Fibroblast of mammary gland (primary cell): ENCODE measurements at places on chromosomes 3 and 15.

DNA sequence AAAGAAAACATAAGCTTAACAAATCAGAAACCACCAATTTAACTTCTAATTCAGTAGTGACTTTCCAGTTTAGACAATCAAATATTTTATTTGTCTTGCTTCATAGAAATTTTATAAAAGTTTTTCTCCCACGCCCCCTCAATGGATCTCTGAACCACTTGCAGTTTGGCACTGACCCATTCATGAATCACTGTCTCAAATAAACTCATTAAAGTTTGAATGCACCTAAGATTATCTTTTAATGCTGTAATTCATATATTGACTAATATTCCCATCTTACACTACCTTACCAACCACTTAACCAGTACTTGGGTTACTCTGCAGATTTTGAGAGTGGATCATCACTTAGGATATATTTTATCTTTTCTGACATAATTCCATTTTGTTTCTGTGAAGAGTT lies 880.2 kb downstream of the OTOL1 start:
- DNase-seq: peak; percentile 40

DNA sequence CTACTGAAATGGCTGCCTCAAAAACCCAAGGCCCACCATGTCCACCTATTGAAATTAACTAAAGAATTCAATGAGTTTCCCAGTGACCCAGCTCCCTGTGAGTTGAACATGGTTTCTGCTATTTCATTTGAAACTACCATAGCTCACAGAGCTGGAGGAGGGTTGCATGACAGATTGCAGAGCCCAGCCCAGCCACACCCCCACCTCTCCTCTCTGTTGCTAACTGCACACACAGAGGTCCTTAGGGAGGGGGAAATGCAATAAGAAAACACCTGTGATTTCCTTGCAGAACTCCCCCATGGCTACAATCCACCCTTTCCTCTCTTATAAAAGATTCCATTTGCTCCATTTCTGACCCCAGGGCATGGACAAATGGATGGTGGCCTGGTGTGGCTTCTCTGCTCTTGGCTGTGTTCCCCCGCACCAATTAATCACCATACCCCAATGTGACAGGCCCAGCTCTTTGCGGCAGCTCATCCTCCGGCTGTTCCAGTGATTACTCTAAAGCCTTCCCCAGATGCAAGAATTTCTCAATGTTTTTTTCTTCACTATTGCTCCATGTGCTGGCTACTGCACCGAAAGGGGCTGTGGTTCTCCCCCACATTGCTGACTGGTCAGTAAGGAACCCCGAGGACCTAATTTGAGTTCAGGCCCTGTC lies 208.4 kb upstream of the KBTBD8 start:
- DNase-seq: no peak

DNA sequence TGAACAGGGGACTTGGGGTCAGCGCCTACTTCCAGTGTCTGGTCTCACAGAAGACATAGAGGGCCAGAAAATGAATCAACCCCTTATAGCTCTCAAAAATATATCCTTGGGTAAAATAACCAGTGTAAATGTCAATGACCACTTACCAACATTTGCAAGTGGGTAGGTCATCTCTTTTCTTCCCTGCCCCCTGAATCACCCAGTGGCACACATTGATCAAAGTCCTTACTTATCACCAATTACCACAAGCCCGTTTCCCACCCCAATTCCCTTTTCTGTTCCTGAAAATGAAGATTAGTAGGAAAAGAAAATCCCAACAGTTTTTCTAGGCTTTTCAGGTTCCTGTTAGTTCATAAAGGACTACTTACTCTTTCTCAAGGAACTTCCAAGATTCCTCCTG lies 70.5 kb upstream of the HEG1 start:
- DNase-seq: no peak

DNA sequence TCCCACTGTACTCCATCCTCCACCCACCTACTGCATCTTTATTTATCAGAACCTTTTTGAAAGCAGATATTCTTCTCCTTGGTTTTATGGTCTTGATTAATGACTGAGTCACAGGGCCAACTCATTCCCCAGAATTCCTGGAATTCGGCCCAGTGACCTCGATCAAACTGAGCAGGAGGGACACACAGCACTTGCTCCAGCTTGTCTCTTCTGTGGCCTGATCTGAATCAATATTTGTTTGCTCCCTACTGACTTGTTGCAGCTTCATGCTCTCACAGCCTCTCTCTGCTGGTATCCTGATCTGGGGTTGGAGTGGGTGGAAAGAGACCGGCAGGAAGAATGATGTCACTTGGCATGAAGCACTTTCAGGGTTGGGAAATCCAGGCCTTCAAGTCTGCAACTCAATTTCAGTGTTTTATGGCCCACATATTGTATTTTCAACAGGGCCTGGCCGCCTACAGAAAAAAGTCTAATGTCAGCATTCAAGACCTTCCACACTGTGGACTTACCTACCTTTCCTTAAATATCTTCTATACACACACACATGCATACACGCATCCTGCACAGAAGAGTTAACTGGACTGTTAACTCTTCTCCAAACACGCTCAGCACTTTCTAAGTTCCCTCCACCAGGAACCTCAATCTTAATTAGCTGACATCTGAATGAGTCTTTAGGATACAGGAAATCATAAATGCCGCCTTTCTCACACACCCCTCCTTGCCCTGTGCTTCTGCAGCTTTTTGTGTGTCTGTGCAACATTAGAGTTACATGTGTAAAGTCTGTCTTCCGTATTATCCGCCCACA lies 4.6 kb downstream of the ANXA2 start:
- DNase-seq: peak; percentile 100

DNA sequence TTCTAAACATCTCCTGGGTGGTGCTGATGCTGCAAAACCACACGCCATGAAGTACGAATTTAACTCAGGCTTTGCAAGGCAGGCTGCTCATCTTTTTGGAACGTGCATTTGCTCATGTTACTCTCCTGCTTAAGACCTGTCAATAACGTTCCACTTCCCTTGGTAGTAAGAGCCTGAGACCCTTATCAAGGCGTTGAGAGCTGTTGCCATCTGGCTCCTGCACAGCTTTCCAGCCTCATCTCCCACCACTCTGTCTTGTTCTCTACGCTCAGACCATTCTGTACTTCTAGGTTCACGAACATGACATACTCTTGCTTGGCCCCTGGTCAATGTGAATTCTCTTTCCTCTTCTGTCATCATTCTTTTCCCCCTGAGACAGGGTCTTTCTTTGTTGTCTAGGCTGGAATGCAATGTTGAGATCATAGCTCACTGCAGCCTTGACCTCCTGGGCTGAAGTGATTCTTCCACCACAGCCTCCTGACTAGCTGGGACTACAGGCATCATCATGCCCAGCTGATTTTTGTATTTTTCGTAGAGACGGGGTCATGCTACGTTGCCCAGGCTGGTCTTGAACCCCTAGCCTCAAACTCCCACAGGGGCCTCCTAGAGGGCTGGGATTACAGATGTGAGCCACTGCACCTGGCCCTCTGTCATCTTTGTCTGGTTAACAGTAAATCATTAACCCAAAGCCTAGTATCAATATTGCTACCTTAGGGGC lies 202.8 kb downstream of the CADPS start:
- no peak for DNase-seq

GRCh38 chr3:39255503-39256325 lies 24.1 kb downstream of the CX3CR1 start:
- DNase-seq: no peak

GRCh38 chr3:125200731-125201139 lies 11.8 kb downstream of the SLC12A8 start:
- DNase-seq: no peak

DNA sequence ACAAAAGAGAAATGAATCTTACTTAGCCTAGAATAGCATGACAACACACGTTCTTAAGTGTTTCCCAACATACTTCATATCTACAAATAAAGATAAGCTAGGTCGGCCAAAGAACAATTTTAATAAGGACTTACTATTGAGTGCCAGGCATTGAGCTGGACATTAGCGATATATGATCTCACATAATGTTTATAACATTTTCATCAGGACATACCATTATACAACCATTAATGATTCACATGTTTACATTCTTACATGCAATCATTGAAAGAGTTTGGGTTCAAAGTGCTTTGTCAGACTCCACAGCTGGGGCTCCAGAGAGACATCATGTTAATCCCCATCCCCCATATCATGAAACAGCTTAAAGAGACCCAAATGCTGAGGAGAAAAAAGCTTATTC lies 189.0 kb downstream of the STT3B start:
- DNase-seq: no peak

DNA sequence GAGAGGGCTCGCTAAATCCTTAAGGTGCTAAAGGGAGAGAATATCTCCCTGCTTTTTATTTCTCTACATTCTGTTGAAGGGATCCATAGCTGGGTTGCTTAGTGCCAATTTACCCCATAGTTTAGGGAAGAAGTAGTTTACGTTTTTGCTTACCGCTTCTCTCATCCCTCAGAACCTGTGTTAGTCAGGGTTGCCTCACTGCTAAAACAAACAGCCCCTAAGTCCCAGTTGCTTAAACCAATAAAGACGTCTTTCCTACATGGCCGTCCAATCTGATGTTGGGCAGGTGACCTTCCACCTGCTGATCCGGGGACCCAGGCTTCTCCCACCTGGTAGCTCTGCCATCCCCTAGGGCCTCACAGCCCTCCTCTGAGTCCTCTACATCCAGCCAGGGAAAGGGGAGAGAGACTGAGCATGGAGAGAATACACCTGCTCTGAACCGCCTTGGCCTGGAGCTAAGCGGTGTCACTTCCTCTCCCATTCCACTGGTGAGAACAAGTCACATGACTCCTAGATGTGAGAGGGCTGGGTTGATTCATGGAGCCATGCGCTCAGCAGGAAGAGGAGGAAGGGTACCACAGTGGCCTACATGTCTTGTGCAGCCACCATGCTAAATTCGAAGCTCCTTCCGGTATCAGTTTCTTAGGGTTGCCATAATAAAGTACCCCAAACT lies 26.3 kb downstream of the DNASE1L3 start:
- no peak for DNase-seq

GRCh38 chr3:132196113-132196512 lies 121.1 kb upstream of the ACP3 start:
- peak; percentile 50 for DNase-seq

GRCh38 chr3:66588340-66588847 lies 87.6 kb upstream of the LRIG1 start:
- peak; percentile 66 for DNase-seq

DNA sequence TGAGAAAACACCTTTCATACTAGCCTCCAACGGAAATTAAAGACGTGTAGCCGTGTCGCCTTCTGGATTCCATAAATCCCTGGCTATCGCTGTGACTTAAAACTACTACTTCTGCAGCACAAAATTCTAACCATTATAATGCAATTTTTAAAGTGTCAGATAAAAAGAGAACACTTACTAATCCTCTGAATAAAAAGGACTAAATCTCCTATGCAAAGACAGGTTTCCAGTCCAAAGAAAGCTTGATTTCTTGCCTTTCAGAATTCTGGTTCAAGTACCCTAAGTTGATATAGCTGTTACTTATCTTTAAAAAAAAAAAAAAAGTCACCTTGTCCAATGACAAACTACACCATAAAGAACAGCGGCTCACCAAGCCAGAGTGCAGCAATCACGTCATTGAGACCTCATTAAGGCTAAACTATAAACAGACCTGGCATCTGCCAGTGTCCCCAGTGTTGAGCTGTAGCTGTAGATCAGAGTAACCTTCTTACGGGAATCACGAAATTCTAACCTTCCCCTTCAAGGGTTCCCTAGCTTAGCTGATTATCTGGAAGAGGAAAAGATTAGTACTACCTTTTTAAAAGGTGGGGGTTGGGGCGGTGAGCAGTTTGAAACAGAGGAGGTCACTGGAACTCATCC lies 2.2 kb downstream of the ABCC5 start:
- DNase-seq: peak; percentile 4

- no peak for DNase-seq
Measured at GRCh38 chr3:159916052-159916451, 72.6 kb upstream of the IL12A start.

GRCh38 chr15:51585986-51586385 lies 36.6 kb downstream of the DMXL2 start:
- DNase-seq: no peak
